Kidney capillary endothelial cell (primary cell): ENCODE measurements at places on chromosomes 1 and 21.
A peak's percentile ranks its signal among the peaks of the same experiment; 100 is the strongest.

- no peak for DNase-seq
Observed at GRCh38 chr1:202807451-202807925, 733 bp downstream of the KDM5B start.

DNA sequence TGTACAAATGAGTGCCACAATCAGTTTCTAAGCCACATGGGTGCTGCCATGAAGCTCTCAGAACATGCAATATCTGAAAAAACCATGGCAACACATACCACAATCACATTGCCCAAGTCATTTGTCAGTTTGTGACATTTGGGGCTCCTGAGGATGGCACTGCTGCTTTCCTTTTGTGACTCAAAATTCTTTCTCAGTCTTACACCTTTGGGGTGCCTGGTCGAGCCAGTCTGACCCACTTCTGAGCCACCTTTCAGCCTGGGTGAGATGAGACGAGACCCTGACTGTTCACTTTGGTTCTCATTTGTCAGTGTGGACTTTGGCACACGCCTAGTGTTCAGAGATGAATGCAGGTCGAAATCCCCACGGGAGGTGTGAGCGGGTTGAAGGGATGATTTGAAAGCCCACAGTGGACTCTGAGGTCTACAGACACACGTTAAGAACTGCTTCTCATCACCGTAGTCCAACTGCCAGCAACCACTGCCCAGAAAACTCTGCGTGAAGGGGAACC lies 8.0 kb downstream of the BATF3 start:
- DNase-seq, result no peak

GRCh38 chr1:87899746-87900145 lies 571.1 kb downstream of the LMO4 start:
- no peak for DNase-seq

DNA sequence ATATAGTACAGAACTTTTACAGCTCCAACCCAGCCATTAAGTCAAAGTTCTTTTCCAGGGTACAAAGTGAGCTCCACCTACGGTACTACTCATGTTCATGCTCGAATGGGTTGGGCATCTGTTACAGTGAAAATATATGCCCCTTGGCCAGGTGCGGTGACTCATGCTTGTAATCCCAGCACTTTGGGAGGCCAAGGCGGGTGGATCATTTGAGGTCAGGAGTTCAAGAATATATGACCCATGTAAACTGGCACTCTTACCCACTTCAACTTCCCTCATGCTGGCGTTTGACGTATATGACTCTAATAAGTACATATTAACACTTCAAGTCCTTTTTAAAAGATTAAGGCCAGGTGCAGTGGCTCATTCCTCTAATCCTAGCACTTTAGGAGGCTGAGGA lies 71.3 kb upstream of the PKN2 start:
- no peak for DNase-seq

DNA sequence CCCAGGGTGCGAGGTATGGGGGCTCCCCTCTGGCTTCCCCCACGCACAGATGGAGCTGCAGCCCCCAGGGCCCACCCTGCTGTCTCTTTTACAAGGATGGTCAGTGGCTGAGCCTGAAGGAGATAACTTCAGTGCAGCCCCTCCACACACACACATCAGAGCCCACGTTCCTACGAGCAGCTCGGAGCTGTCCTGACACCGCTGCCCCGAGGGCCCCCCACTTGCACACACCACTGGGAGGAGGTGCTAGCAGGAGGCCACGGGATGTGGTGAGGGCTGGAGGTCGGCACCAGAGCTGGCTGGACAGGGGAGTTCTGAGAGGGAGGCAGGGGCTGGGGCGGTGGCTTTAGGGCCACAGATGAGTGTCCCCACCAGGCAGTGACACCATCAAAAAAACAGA lies 53.9 kb downstream of the MORN1 start:
- no peak for DNase-seq

- DNase-seq, result peak; percentile 35
Observed at GRCh38 chr1:157369808-157370521, 182.3 kb downstream of the FCRL5 start.

- DNase-seq, result no peak
Observed at GRCh38 chr1:14926229-14926628, 227.3 kb upstream of the TMEM51 start.
